Urinary bladder (tissue), 4 donors: ENCODE measurements at places on chromosomes 6 and 20. TPM values are rescaled to one million over a fixed set of nuclear protein-coding genes. Genes with fewer than 3 reads are reported as not detected.

The GHRH gene
- not detected for total RNA-seq

GRCh38 chr6:162262466-162263196, 464.9 kb downstream of the PRKN start:
- no peak for DNase-seq

The ADGRB3 gene
- 29.4 TPM for total RNA-seq

The NOX3 gene
- not detected for total RNA-seq

The EYA2 gene
- total RNA-seq = 2.2 TPM

DNA sequence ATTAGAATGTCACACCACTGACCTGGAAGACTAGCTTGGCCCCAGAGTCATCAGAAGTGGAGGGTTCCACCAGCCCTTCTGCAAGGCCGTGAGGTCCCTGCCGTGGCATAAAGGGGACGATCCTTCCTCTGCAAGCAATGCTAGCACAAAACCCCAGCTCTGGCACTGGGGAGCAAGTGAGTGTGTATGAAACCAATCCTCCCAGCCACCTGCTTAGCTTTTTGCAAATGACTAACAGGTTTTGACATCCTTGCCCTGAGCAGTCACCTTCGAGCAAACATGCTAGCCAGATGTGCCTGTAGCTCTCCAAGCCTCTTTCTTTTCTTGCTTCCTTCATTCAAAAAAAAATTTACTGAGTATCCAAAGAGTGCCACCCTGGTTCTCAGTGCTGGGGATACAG, 8.6 kb downstream of the SULF2 start:
- no peak for DNase-seq

- DNase-seq = no peak
These were observed 166.2 kb downstream of the FRK start for GRCh38 chr6:115894426-115894992.

DNA sequence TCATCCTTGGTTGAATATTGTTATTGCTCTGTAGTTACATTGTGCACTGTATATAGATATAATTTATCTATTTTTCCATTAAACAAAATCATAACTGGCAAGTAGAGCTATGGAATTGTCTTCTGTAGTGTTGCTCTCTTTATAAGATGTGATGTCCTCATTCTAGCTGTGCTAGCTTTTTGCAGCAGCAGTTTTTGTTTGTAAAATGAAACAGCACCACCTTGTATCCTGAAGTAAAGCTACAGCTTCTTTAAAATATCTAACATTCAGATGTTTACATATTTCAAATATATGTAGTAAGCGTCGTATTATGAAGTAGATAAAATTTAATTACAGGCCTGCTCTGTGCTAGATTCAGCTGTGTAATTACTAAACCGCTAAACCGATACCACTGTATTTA, 328.8 kb upstream of the MANEA start:
- no peak for DNase-seq

- DNase-seq = no peak
These were observed 40.3 kb upstream of the TENT5A start for GRCh38 chr6:81792826-81793225.

DNA sequence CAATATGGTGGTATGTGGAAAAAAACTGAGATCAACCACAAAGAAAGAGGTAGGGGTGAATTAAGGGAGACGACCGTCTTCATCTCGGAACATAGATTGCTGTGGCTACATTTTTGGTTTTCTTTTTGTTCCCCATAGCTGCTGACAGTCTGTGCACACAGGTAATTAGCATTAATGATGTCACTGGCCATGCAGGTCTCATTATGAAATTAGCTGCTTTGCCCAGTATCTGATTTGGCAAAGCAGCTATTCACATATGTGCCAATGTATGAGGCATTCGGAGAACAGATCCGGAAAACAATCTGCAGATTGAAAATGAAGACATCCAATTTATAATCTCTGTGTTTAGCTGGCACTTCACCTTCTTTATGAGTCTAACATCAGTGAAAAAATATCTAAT, 13.1 kb downstream of the NOX3 start:
- no peak for DNase-seq

The SIRPG gene
- total RNA-seq = not detected

DNA sequence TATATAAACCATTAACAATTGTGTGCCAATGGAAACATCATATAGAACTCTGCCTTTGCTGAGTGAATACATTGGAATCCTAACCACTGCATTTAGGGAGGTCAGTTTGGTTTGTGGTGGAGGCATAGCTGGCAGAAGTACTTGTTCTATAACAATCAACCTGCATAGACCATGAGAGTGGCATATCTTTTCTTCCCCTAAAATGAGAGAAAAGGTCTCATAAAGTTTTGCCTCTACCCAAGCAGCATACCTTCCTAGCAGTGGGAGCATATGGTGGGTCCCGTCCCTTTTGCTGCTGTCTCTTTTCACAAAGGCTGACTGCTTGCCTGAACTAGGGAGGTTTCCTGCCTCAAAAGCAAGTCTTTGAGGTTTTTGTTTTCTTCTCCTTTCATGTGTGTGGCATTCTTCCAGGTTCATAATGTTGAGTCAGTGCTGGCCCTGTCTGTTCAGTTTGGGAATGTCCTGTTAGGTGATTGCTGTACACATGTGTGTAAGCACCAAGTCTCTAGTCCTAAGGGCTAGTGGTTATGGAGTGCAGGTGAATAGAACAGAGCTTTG, 61.2 kb upstream of the SUPT3H start:
- DNase-seq = no peak

The MOXD1 gene
- 123 TPM for total RNA-seq

- no peak for DNase-seq
These were observed 848.1 kb upstream of the EYS start for GRCh38 chr6:66555082-66555481.
